ENCODE measurements at places on chromosomes 5 and 9.
A peak's percentile ranks its signal among the peaks of the same experiment; 100 is the strongest.

GRCh38 chr9:131733541-131734061, 6.3 kb downstream of the RAPGEF1 start:
- DNase-seq = no peak

DNA sequence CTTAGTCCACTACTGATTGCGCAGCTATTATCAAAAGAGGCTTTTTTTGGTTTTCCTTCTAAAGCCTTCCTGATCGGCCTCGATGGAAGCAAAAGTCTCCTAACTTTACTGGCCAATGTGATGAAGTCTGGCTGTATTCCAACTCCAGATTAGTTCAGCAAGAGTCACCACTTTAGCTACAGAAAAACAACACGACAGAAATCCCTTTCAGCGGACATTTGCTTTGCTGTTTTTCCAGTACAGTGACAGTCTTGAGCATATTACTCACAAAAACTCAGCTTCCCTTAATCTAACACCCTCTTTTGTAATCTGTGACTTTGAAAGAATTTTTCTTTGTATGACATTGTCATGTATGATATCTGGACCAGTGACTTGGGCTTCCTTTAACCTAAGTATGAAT, 95.7 kb downstream of the HOMER1 start:
- DNase-seq = no peak

- no peak for DNase-seq
Measured at GRCh38 chr9:127283917-127284497, 19.4 kb downstream of the GARNL3 start.

GRCh38 chr5:108334225-108334624, 47.7 kb downstream of the FBXL17 start:
- no peak for DNase-seq

DNA sequence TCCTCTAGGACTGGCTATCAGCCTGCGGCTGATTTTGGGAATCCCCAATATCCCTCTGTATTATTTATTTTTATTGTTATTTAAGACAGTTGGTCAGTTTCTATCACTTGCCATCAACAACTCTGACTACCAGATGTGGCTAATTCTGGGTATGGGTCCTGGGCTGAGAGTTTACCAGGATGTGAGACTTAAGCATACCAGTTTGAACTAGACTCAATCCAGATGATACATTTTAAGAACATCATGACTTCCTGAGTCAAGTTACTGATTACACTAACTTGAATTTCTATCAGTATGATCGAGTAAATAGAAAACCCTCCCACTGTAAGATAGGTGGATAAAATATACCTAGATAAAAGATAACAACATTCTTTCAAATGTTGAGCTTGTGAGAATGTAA, 634.0 kb downstream of the MAT2B start:
- no peak for DNase-seq

- no peak for DNase-seq
Measured at GRCh38 chr5:32027093-32027716, 146.9 kb downstream of the GOLPH3 start.

DNA sequence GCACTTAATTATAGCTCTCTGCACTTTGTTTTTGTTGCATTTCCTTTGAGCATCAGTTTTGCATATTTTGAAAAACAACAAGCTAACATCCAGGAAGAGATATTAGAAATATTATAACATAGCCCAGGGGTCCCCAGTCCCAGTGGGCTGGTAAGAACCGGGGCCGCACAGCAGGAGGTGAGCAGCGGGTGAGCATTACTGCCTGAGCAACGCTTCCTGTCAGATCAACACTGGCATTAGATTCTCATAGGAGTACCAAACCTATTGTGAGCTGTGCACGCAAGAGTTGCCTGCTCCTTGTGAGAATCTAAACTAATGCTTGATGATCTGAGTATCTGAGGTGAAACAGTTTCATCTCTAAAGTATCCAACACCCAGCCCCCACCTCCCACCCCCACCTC, 675.9 kb upstream of the ZNF608 start:
- DNase-seq = no peak

- DNase-seq = no peak
Measured at GRCh38 chr9:34954225-34954624, 3.9 kb upstream of the PHF24 start.

DNA sequence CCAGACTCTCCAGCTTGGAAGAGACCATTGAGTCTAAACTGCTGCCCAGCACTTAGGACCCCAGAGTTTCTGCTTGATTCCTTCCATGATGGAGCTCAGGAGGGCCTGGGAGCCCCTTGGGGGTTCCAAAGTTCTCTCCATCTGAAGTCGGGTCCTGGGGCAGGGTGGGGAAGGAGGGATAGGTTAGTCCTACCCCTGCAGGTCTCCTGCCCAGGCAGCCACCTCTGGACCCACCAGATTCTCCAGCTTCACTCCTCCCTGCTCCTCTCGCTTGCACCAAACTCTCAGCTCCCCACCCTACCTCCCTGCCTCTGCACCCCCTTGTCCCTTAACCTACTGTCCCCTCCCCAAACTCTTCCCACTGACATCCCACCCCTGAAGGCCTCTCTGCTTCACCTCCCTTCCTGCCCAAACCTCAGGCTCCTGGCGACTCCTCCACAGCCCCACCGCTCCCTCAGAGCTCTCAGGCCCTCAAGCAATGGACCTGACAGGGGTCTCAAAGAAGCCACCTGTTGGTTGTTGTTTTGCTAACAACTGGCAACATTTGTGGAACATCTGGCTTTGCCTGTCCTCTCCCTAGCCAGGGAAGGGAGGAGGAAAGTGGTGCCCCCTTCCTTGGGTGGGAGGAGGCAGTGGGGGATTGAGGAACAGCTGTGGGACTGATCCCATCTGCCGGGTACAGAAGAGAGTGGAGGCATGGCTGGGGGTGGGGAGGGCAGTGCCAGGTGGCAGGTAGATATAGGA, 137.5 kb downstream of the RGS3 start:
- no peak for DNase-seq

DNA sequence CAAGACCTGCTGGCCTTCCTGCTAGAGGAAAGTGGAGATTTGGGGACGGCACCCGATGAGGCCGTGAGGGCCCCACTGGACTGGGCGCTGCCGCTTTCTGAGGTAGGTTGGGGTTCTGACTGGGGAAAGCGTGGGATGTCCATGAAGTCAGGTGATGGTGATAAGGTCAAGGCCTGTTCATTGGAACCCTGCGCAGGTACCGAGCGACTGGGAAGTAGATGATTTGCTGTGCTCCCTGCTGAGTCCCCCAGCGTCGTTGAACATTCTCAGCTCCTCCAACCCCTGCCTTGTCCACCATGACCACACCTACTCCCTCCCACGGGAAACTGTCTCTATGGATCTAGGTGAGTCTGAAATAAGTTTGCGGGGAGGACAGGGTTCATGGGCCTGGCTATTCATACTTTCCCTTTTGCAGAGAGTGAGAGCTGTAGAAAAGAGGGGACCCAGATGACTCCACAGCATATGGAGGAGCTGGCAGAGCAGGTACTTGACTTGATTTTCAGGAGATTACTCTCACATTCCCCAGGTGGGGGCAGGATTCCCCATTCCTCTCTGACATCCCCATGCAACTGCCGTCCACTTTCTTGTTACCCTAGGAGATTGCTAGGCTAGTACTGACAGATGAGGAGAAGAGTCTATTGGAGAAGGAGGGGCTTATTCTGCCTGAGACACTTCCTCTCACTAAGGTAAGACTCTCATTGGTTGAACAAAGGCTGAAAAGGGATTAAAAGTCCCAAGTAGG, 505 bp downstream of the CREB3 start:
- DNase-seq = no peak

DNA sequence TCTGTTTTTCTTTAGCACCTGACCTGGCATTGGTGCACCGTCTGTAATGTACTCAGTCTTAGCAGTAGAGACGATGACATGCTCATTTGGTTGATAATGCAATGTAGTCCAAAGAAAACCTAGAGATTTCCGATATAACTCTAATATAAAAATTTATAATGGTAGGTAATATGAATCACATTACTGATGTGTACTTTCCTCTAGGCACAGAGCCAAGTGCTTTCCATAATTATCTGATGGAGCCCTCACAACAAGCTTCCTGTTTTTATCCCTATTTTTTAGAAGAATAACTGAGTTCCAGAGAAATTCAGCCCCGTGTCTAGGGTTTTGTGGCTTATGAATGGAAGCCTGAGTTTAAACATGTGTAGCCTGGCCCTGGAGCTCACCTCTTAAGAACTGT, 53.7 kb downstream of the KDM4C start:
- no peak for DNase-seq

- no peak for DNase-seq
Measured at GRCh38 chr5:72185496-72186329, 78.4 kb downstream of the MAP1B start.

- no peak for DNase-seq
Measured at GRCh38 chr5:35356725-35357124, 126.4 kb upstream of the PRLR start.

- DNase-seq = no peak
Measured at GRCh38 chr9:136694163-136694871, 7.1 kb upstream of the AGPAT2 start.

DNA sequence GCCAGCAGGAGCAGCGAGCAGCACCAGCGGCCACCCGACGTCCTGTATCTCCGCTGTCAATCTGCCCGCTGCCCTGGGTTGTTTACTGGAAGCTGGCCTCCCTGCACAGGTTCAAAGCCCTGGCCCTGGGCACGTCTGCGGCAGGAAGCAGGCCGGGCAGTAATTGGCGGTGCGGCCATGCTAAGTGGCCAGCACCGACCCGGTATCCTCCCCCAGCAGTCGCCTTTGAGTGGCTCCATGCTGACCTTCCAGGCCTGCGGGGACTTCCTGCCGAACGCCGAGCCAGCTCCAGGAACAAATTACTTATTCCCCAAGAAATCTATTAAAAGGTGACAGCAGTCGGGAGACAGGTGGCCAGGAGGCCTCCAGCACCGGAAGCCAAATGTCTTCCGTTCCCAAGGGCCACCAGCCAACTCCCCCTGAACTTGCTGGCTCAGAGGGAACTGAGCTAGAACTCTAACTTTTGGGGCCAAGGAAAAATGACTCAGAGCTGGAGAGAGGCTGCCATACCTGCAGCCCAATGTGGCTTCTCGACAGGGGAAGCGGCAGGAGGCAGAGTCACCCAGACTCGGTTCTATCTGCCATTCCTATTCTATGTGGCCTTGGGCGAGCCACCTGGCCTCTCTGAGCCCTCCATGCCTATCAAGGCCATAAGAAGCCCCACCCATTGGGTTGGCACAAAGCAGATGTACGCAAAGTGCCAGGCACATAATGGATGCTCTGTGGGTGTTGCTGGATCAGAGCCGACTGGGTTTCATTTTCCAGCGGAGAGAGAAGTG, 13.7 kb upstream of the PSMB7 start:
- no peak for DNase-seq

DNA sequence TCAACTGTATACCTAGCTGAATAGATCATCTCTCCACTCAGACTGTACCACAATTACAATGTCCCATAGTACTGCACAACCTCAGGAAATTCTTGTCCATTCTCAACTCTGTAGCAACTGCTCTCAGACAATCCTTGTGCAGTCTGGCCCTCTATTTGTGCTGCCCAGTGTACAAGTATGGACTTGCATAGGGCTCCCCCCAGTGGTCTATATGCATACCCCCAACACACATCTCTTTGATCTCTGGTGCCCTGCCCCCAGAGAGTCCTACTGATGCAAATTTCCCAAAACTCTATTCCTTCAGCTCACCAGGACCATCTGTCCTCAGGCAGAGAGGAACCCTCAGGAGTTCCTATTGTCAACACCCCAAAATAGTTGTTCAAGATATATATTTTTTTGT, 205.3 kb downstream of the SLCO4C1 start:
- no peak for DNase-seq

DNA sequence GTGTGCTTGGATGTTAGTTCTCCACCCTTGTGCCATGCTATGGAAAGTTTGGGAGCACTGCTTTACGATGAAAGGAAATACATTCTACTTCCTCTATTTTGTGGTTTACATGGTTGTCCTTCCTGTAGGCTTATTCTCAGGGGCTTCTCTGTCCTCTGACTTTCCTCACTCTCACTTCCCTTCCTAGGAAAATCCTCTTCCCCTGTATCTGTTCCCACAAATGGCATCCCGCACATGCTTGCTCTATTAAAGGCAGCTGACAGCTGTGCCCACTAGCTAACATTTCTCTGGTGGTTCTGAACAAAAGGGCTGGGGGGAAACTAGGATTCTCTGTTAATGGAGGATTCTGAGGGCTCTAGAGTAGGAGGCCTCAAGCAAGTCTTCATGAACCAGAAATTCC, 52.4 kb downstream of the FAM170A start:
- no peak for DNase-seq

GRCh38 chr9:7139886-7140285, 382.1 kb downstream of the KDM4C start:
- no peak for DNase-seq

- DNase-seq = no peak
Measured at GRCh38 chr9:20419533-20419932, 202.8 kb downstream of the MLLT3 start.

GRCh38 chr5:103801681-103802080, 239.1 kb upstream of the NUDT12 start:
- DNase-seq = no peak

DNA sequence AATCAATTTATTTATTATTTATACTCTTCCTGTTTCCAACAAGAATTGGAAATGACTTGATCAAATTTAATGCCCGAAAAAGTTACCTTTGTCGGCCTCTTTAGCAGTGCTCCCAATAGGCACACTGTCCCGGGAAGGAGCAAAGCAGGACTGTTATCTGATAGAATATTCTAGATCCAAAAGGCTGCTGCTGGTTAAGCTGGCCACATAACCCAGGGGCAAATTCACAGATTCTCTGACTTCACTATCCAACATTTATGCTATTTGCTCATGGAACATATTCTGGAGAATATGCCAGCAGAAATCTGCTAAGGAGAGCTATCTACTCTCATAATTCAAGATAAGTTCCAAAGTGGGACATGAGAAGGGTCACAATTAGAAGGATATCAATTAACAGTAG, 100.2 kb upstream of the DMAC1 start:
- DNase-seq = no peak

DNA sequence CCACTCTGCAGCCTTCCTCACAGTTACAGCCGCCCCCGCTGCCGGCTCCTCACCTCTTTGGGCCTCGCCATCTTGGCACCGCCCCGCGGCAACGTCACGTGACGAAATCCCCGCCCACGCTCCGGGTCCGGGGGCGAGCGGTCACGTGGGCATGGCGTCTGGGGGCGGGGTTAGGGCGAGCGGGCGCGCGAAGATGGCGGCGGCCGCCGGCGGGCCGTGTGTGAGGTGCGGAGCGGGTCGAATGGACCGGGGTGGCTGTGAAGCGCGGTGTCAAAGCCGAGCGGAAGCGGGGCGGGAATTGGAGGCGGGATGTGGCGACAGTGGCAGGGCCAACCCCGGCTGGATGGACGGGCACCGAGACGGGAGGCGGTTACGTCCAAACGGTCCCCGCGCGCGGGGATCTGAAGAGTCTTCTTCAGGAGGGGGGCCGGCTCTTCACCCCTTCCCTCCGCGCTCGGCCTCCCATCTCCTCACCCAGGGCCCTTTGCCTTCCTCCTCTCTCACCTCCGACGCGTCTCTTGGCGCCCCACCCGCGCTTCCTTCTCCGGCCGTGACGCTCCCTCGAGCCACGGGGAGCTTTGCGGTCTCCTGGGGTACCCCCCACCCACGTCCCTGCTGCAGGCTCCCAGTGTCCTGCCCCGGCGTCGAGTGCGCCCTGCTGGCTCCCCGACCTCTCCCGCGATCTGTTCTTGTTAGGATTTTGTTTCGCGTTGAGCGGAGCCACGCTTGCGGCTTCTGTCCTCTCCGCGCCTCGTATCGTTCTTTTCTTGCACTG, at the start of the genes DOLK and NUP188:
DOLK (minus strand) TSS at position 77 of the 775 bp plus-strand sequence. CDS start 300 bp downstream, outside the sequence.
NUP188 (plus strand) TSS at position 173 of the 775 bp plus-strand sequence; CDS start at position 194, 21 bp downstream.
- DNase-seq = peak; percentile 99

- no peak for DNase-seq
Measured at GRCh38 chr9:84988621-84989020, 319.1 kb downstream of the NTRK2 start.

GRCh38 chr5:32805971-32806638, 95.0 kb downstream of the NPR3 start:
- no peak for DNase-seq

- DNase-seq = no peak
Measured at GRCh38 chr5:86688406-86688805, 70.7 kb downstream of the COX7C start.
